ENCODE measurements at places on chromosomes 4 and X.

DNA sequence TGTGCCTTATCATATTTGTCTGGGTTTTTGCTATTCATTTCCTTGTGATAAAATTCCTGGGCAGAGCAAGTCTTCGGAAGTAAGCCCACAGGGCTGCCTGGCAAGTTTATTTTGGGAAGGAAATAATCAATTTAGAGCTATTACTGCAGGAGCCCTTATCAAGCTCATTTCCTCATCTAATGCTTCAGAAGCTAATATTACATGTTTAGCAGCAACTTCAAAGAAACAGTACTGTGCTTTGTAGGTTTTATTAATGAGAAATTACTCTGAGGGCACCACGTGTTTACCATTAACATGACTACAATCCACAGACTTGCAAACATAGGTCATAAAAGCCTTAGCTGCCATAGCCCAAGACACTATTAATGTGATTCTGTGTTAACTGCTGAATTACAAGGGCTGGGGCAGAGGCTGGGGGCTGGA, 540.0 kb downstream of the SPRY1 start:
- H3K27me3 ChIP-seq = no peaks in the 10 kb centered on the region
- H3K27ac ChIP-seq = no peak overlapping the region
- H3K4me3 ChIP-seq = no peak overlapping the region
- no peaks in the 10 kb centered on the region for H3K36me3 ChIP-seq

- DNase-seq = no peak
- H3K27me3 ChIP-seq = no peaks in the 10 kb centered on the region
- no peaks in the 10 kb centered on the region for H3K4me1 ChIP-seq
- H3K4me3 ChIP-seq = no peak overlapping the region
- H3K27ac ChIP-seq = no peak overlapping the region
Measured at GRCh38 chr4:55340266-55340665, 5.8 kb upstream of the SRD5A3 start.

DNA sequence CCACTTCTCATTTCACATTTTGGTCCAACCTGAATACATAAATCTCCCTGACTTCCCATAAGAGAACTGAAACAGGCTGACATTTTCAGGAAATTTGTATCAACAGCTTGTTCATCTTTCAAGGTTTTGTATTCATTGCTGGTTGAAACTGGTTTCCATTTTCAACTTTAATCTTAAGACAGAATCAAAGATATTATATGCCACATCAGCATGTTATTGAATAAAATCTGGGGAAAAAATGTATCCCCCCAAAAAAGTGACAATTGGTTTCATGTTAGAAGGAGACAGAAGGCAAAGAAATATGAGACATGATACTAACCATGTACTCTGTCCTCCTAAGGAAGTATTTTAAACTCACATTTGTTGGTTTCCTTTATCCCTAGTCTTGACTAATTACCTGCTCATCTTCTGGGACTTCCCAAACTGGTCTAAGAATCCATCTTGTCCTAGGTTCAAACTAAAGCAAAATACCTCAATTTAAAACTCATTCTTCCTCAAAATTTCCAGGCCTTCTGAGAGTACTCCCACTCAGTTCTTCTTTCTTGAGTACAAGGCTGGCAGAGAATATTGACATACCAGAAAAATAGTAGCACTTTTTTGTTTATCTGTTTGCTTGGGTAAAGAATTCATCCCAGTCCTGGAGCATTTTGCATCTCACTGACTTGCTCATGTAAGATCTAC, 3.1 kb upstream of the ANTXR2 start:
- H3K4me1 ChIP-seq = peaks cover 32% of the 10 kb centered on the region
- H3K27me3 ChIP-seq = no peaks in the 10 kb centered on the region
- DNase-seq = no peak
- no peak overlapping the region for H3K4me3 ChIP-seq
- no peak overlapping the region for H3K27ac ChIP-seq
- H3K36me3 ChIP-seq = no peaks in the 10 kb centered on the region

DNA sequence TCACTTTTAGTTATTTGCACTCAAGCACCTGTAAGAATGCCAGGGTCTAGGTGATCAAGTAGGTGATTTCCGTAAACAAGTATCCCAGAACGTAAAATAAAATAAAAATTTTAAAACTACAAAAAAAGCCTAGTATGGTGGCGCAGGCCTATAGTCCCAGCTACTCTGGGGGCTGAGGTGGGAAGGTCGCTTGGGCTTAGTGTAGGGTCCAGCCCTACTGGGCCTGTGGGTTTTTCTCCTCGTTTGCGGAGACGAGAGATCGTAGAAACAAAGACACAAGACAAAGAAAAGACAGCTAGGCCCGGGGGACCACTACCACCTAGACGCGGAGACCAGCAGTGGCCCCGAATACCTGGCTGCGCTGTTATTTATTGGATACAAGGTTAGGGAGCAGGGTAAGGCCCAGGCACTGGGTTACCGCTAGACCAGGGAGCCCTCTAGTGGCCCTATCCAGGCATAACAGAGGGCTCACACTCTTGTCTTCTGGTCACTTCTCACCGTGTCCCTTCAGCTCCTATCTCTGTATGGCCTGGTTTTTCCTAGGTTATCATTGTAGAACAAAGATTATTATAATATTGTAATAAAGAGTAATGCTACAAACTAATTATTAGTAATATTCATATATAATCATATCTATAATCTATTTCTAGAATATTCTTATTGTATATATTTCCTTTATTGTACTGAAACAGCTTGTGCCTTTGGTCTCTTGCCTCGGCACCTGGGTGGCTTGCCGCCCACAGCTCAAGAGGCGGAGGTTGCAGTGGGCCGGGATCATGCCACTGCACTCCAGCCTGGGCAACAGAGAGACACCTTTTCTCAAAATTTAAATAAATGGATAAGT, 38.4 kb downstream of the SAGE1 start:
- DNase-seq = no peak
- H3K36me3 ChIP-seq = no peaks in the 10 kb centered on the region
- H3K27ac ChIP-seq = no peak overlapping the region
- H3K4me1 ChIP-seq = no peaks in the 10 kb centered on the region
- H3K27me3 ChIP-seq = no peaks in the 10 kb centered on the region
- H3K4me3 ChIP-seq = no peak overlapping the region
